ENCODE measurements at places on chromosomes 6 and 20.

- DNase-seq, result no peak
These were observed 1174.7 kb upstream of the MAP3K7 start for GRCh38 chr6:91761621-91762020.

DNA sequence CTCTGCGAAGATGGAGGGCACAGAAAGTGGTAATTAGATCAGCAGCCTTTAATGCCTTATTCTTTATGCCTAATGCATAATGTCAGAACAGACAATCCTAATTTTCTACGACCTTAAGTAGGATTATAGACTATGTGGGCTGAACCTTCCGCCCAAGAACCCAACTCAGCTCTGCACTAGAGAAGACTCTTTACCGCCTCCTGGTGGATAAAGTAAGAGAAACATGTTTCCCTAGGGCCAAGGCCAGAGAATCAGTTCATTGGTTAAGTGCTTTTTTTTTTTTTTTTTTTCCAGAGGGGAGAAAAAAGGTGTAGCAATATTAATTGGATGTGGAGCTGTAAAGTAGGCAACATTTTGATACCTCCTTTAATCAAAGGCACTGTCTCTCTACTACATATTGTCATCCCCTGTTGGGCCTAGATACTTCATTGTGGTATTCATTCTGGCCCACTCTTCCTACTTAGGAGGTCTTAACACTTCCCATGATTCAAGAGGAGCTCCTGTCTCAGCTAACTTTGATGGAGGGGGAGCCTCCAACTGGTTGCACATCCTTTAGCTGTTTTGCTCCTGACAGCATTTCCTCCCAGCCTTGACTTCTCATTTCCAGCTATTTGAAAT lies 124.9 kb upstream of the NRN1 start:
- DNase-seq, result no peak

DNA sequence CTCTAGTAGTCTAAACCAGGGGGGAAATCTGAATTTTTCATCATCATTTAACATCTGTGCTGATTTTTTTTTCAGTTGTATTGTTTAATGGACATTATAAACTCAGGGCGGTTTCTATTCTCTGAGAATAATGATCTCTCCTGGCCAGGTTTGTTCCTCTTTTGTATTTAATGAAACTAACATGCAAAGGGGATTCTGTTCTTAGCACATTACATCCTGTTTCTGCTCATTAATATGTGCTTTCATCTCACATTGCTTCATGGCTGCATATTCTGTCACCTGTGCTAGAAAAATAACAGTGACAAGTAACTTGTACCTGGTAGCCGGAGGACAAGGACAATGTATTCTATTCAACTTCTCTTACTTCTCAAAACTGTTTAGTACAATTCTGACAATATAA lies 806 bp downstream of the HLA-DOB start:
- no peak for DNase-seq

- no peak for DNase-seq
These were observed 10.2 kb downstream of the UNC5CL start for GRCh38 chr6:41028561-41029412.

DNA sequence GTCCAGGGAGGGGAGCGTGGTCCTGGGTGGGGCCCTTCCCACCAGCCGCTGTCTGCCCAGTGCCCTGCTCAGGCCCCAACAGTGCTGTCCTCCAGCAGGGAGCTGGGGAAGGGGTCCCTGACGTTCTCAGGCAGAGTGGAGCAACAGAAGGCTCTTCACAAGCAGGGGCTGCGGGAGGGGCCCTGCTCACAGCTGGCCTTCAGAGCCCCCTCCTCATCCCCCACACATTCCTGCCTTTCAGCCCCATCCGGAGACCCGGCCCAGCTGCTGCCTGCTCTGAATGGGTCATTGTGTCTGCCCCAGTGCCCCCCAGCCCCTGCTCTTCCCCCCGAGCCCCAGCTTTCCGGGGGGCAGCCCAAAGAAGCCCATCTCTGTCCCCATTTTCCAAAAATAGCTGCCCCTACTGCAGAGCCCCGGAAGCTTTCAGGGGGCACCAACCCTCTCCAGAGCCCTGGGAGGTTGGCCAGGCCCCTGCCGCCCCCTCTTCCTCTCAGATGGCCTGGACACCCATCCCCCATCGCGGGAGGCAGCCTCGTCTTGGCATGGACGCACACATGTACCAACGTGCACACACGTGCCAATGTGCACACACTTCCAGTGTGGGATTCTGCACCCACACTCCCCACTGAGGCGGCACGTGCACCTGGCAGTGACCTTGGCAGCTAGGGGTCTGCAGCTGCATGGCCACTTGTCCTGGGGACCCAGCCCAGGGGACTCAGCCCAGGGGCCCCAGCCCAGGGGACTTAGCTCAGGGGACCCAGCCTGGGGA lies 3.7 kb downstream of the COL20A1 start:
- DNase-seq, result no peak

DNA sequence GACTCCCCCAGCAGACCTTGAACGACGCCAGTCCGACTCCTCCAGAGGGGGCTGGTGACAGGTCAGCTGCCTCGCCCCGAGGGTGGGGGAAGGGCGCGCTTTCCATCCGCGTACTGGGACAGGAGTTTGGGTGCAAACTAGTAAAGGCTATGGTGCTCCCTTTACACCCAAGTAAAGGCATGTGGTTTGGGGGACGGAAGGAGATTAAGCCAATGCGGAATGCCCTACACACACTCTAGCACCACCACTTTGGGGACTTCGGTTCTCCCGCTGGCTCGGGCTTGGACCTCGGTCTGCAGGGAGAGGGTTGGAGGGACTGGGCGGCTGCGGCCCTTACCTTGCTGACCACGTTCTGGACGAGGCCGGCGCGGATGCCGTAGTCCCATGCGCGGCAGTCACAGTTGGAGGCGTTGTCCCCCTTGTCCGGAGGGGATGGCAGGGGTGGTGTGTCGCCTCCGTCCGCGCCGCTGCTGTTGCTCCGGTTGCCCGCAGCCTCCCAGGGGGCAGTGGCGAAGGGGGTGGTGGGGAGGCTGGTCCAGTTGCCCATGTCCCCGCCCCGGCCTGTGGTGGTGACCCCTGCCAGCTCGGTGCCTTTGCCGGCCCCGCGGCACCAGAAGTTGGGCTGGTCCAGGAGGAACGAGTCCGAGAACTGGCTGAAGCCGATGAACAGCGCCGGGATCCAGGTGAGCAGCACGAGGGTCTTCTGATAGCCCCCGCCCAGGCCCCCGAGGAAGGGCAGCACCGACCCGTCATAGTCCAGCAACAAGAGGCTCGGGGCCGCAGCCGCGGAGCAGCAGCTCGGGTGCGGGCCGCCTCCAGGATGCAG lies 1.1 kb downstream of the SLC22A23 start:
- no peak for DNase-seq

DNA sequence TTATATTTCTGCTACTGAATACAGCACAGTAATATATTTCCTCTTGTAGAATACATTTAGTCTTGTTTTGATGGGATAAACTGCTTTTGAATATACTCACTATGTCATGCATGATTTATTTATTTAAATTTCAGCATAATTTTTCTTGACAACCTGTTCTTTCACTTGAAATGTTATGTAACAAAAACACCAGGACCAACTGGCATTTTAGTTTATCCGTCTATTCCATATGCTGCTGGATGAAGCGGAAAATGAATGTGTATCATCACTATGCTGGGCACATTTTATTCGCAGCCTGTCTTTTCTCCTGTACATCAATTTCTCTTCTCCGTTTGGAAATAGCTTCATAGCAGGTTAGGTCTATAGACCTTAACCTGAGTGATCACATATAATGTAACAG lies 206.8 kb upstream of the PLCB4 start:
- no peak for DNase-seq

All from HTR-8/SVneo (cell line).